ENCODE measurements at places on chromosomes 5 and 9. TPM values are rescaled to one million over a fixed set of nuclear protein-coding genes. Genes with fewer than 3 reads are reported as not detected.

- no peak for DNase-seq
Measured at GRCh38 chr9:10700291-10700690, 87.5 kb upstream of the PTPRD start.

DNA sequence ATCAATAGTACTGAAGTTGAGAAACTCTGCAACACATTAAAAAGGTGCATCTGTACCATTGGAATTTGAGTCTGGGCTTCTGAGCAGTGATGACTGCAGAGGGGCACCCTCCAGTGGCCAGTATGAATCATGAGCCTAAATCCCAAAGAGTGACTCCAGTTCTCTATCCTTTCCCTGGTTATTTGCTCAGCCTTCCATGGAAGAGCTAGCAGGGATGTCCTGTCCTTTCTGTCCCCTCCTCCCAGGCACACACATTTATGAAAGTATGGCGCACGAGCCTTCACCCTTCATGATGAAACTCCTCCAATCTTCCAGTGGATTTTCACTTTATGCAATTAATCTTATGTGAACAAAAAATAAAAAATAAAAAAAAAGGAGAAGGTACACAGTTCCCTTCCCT, 81.0 kb downstream of the ESM1 start:
- DNase-seq, result peak; percentile 49

- peak; percentile 29 for DNase-seq
Measured at GRCh38 chr9:2281031-2281802, 266.1 kb downstream of the SMARCA2 start.

GRCh38 chr9:128304971-128305288, 17.3 kb downstream of the TRUB2 start:
- DNase-seq, result no peak

GRCh38 chr5:6567835-6568234, 65.0 kb downstream of the NSUN2 start:
- DNase-seq, result no peak

- DNase-seq, result peak; percentile 74
Measured at GRCh38 chr9:69919461-69920061, 98.9 kb downstream of the CFAP95 start.

DNA sequence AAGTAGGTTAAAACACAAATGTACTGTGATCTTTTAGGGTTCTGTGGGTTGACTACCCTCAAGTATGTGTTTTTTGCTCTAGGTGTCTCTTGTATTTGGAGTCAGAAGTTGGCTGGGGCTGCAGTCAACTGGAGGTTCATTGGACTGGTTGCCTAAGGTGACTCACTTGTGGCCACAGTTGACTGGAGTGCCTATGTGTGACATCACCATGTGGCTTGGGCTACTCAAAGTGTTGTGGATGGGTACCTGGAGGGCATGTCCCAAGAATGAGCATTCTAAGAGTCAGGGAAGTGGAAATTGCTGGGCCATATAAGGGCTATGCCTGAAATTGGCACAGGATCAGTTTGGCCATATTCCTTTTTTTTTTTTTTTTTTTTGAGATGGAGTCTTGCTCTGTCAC, 27.4 kb downstream of the SNX30 start:
- no peak for DNase-seq

Gene SLC25A2
- total RNA-seq, result not detected

Gene LCN12
- 0.82 TPM for total RNA-seq

Gene TAF11L5
- not detected for total RNA-seq

Measured in tongue (tissue), 3 donors.